HT-29 (cell line): ENCODE measurements at places on chromosomes 13 and 19. TPM values are rescaled to one million over a fixed set of nuclear protein-coding genes. Genes with fewer than 3 reads are reported as not detected.

Gene ISYNA1
- total RNA-seq: 5.3 and 14.9 TPM in 2 replicates

Gene ZNF71
- not detected in 2 replicates for total RNA-seq

Gene PEX11G
- total RNA-seq: 4.0 and 6.4 TPM in 2 replicates

Gene KIR3DL2
- total RNA-seq: not detected in 2 replicates

Gene COL4A1
- 0.10 and 0.29 TPM in 2 replicates for total RNA-seq

Gene PRKCG
- 0.03 and 0.05 TPM in 2 replicates for total RNA-seq

Gene NAT14
- total RNA-seq: 28.9 and 34.9 TPM in 2 replicates

Gene ZNF878
- 0.16 TPM in 1 of 2 replicates, not detected in the other for total RNA-seq

Gene LCP1
- not detected in 2 replicates for total RNA-seq

Gene C13orf42
- total RNA-seq: not detected in 2 replicates

Gene PLPPR3
- total RNA-seq: not detected in 2 replicates

Gene ATP8A2
- not detected in 2 replicates for total RNA-seq

Gene SH2D3A
- 110 and 119 TPM in 2 replicates for total RNA-seq

Gene ZNF112
- total RNA-seq: 0.61 and 0.78 TPM in 2 replicates

Gene LPAR2
- total RNA-seq: 14.1 and 16.2 TPM in 2 replicates

Gene LHB
- total RNA-seq: not detected in 2 replicates

Gene CD33
- total RNA-seq: not detected in 2 replicates

Gene FCHO1
- total RNA-seq: 0.42 and 1.2 TPM in 2 replicates

Gene NTF4
- 0.29 TPM in 1 of 2 replicates, not detected in the other for total RNA-seq

Gene MAMSTR
- total RNA-seq: 0.73 and 0.84 TPM in 2 replicates

Gene GNA15
- total RNA-seq: 15.9 and 20.0 TPM in 2 replicates

Gene SIGLEC5
- total RNA-seq: not detected in 2 replicates

Gene CGB8
- total RNA-seq: not detected in 2 replicates

Gene CYP4F2
- total RNA-seq: 0.18 TPM in 1 of 2 replicates, not detected in the other

Gene C19orf85
- total RNA-seq: 0.41 and 0.83 TPM in 2 replicates

Gene CACNA1A
- 0.10 and 0.70 TPM in 2 replicates for total RNA-seq

Gene ERICH6B
- total RNA-seq: not detected in 2 replicates
